ENCODE measurements at places on chromosomes 12 and 14.

DNA sequence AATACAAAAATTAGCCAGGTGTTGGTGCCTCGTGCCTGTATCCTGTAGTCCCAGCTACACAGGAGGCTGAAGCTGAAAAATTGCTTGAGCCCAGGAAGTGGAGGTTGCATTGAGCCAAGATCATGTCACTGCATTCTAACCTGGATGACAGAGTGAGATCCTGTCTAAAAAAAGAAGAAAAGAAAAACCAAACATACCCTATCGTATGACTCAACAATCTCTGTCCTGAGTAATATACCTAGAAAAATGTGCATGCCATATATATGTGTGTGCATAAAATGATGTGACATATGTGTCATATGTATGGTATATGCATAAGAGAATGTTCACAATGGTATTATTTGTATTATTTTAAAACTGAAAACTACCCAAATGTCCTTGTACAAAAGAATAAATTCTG is 261.5 kb upstream of the CLEC14A start:
- DNase-seq = no peak

- no peak for DNase-seq
Measured at GRCh38 chr12:57766464-57767304, at the start of gene CYP27B1. Gene CYP27B1 (minus strand): TSS chr12:57767078. CDS start chr12:57767041, 37 bp downstream.

DNA sequence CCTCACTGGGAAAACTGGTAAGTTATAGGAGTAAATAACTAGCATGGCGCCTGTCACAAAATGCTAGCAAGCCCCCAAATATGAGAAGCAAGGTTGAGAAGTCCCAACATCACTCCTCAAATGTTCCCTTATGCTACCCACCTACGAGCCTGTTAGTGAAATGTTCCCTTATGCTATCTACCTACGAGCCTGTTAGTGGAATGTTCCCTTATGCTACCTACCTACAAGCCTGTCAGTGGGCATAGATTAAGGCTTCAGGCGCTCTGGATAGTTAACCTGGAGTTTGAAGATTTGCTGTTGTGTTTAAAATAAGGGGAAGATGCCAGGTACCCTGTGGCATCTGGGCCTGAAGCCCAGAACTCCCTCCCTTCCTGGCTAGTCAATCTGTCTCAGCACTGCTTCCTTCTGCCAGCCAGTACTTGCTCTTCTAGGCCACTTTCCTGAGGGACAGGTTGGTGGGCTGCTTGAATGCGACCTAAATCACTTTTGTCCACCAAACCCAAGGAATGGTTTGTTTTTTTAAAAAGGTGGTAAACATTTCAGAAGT is 67.1 kb upstream of the SINHCAF start:
- DNase-seq = no peak

GRCh38 chr12:56040151-56040550 is 1.6 kb upstream of the RPS26 start:
- no peak for DNase-seq

- no peak for DNase-seq
Measured at GRCh38 chr14:75184492-75184891, 8.1 kb upstream of the TMED10 start.

GRCh38 chr12:19945559-19946435 is 422.5 kb upstream of the PDE3A start:
- no peak for DNase-seq

DNA sequence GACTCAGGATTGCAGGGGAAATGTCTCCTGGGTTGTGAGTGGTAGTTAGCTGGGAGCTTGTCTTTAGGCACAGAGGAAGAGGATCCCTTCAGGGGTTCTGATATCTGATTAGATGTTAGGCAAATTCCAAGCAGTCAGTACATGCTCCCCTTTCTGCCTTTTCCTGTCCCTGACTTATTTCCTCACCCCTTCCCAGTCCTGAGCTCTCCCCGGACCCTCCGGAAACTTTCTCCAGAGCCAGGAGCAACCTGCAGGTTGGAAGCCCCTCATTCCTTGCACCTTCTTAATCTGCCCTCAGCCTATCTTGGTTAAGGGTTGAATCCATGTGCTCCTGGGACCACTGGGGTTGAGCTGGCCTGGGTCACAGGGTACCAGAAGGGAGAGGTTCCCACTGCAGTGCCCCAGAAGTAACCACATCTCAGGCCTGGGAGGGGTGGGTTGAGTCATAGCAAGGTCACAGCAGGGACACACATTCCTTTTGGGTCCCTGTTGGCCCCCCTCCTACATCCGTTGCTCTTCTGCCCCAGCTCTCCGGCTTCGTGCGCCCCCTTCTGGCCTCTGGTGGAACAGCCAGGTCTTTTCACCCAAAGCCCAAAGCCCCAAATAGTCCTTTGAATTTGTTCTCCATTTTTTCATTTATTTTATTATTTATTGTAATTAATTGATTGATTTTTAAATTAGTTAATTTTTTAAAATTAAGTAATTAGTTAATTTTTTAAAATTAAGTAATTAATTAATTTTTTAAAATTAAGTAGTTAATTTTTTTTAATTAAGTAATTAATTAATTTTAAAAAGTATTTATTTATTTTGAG is 1.8 kb downstream of the IGFBP6 start:
- DNase-seq = peak; percentile 84

DNA sequence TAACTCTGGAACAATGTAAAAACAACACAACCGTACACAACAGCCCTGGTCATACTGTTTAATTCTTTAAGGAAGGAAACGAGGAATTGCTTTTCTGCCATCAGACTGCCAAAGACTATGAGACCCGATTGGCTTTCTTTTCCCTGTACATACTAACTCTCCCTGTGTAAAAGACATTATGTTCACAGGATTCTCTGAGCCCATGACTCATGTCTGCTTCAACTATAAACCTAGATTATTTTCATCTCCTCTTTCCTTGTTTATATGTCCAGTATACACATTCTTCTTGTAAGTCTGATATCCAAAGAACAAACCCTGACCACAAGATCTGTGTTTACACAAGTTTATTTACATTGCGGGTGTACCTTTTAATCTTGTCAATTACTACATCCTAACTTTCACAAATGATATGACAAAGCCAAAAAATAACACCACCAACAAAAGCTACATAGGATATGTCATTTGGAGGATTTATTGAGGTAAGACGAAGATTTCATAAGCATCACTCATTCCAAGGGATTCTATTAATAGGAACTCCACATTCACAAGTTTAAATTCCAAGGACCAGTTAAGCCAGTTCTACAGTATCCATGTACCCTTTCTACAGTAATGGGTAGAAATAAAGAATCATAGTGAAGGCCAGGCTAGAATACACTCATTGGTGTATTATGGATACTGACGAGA is 67.3 kb downstream of the STXBP6 start:
- DNase-seq = no peak

GRCh38 chr12:81956468-81956860 is 197.3 kb upstream of the PPFIA2 start:
- DNase-seq = no peak

DNA sequence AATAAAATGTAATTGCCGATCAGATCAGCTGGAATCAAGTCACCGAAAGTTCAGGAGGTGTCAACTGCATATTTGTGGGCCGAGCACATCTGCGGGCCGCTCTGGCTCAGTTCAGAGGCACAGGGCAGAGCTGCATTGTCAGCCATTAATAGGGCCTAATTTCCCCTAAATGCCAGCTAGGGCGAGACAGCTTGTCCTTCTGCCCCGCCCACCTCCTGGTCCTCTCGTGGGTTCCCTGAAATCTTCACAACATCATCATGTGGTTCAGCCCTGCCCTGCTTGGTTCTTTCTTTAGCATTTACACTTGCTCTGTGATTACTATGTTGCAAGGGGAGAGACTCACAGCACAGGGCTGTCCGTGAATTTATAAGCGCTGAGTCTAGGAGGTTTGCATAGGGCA is 148.9 kb downstream of the CHST11 start:
- DNase-seq = no peak

Measured in stimulated activated CD4-positive, alpha-beta T cell treated with anti-CD3 and anti-CD28 coated beads, Interleukin-1b, Interleukin-23, amount 100 ng/mL, for 1 hour (primary cell).